ENCODE measurements at places on chromosomes 2 and 18.
A peak's percentile ranks its signal among the peaks of the same experiment; 100 is the strongest.

DNA sequence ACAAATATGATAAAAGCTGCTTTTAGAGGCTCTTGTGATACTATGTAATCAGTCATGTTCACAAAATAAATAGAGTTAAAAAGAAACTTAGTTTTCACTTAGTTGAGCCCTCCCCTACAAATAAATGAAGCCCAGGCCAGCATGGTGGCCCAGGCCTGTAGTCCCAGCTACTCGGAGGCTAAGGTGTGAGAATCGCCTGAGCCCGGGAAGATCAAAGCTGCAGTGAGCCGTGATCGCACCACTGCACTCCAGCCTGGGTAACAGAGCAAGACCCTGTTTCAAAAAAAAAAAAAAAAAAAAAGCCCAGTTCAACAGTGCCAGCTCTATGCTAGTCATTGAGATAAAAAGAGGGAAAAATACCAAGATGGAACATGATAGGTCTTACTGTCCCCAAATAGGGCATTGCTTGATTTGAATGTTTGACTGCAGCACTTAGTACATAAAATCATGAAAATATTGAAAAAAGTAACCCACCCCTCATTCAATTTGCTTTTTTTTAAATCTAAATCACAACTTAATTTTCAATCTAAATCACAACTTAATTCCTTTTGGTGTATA, 1.5 kb downstream of the ASNSD1 start:
- no peak for DNase-seq

GRCh38 chr2:205500951-205501350, 181.3 kb upstream of the NRP2 start:
- DNase-seq = no peak

DNA sequence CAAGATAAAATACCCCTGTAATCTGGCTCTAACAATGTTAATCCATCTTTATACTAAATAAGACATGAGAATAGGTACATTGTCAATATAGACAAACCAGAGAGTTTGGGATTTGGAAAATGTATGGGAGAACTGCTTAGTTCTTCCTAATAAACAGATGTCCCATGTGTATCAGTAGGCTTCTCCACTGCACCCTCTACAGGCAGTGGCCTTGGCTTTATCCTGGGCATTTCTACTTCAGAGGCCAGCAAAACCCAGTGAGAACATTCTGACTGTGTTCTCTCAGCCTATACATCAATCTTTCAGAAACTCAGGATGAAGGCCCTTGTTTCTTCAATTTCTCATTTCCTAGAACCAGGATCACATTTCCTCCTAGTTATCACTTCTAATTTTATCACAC, 1167.5 kb upstream of the ACVR2A start:
- no peak for DNase-seq

GRCh38 chr2:120878970-120879369, 143.3 kb downstream of the GLI2 start:
- DNase-seq = peak; percentile 58

DNA sequence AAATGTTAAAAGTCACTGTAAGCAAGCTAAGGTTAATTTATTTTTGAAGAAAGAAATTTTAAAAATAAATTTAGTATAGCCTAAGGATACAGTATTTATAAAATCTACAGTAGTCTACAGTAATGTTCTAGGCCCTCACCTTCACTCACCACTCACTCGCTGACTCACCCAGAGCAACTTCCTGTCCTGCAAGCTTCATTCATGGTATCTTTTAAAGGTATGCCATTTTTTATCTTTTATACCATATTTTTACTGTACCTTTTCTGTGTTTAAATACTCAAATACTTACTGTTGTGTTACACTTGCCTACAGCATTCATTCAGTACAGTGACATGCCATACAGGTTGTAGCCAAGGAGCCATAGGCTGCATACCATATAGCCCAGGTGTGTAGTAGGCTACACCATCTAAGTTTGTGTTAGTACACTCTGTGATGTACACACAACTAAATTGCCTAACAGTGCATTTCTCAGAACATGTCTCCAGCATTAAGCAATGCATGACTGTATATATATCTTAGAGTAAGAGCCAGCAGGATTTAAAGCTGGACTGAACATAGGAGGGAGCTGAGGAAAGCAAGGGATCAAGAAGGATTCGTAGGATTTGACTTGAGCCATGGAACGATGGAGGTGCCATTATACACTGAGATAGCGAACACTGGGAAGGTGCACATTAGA, 83.1 kb upstream of the KLF7 start:
- no peak for DNase-seq

- no peak for DNase-seq
These were observed 8.9 kb downstream of the EPC2 start for GRCh38 chr2:148653437-148653836.

DNA sequence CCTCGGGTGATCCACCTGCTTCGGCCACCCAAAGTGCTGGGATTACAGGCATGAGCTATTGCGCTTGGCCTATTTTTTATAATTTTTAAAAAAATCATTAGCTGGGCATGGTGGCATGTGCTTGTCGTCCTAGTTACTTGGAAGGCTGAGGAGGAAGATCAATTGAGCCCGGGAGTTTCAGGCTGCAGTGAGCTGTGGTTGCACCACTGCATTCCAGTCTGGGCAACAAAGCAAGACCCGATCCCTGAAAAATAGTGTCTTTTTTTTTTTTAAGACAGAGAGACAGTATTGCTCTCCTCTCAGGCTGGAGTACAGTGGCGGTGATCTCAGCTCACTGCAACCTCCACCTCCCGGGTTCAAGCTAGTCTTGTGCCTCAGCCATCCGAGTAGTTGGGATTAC, 4.8 kb downstream of the SSB start:
- no peak for DNase-seq

- DNase-seq = no peak
These were observed 510.3 kb upstream of the SETBP1 start for GRCh38 chr18:44170208-44170880.

DNA sequence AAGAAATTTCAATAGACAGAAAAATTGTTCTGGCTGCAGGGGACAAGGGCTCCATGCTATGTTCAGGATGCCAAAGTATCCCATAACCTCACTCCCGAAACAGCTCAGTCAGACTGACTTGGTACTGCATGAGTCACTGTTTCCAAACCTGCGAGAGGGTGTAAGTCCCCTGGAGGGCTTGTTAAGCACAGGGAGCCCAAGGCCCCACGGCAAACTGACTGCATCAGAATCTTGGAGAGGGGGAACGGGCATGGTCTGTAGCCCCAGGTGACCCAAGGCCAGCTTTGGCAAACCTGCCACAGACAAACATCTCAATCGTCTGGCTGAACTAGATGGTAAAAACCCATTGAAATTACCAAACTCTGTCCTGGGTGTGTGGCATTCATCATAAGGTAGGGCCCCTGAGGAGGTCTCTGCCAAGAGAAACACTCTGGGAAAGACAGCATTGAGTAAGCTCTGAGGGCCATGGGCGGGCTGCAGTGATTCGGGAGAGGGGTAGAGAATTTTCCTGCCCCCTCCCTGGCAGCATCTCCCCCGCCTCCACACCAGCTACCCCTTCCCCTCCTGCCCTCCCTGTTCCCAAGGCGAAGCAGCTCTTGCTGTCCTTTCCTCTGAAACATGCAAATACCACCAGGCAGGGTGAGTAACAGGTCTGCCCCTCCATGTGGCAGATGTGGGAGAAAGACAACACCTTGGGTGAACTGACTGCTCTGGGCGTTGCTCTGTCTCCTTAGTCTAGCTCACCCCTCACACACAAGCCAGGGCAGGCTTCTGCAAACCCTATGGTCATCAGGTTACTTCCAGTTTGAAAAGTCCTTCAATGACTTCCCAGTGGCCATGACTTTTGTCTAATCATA, 274.7 kb upstream of the SIX2 start:
- DNase-seq = no peak

GRCh38 chr2:65562890-65563289, 130.5 kb upstream of the SPRED2 start:
- DNase-seq = no peak

GRCh38 chr2:42897358-42897757, 105.0 kb upstream of the HAAO start:
- DNase-seq = no peak

- no peak for DNase-seq
These were observed 203.3 kb downstream of the EN1 start for GRCh38 chr2:118644190-118644589.

GRCh38 chr2:238484522-238485452, 58.1 kb downstream of the ASB1 start:
- DNase-seq = no peak

DNA sequence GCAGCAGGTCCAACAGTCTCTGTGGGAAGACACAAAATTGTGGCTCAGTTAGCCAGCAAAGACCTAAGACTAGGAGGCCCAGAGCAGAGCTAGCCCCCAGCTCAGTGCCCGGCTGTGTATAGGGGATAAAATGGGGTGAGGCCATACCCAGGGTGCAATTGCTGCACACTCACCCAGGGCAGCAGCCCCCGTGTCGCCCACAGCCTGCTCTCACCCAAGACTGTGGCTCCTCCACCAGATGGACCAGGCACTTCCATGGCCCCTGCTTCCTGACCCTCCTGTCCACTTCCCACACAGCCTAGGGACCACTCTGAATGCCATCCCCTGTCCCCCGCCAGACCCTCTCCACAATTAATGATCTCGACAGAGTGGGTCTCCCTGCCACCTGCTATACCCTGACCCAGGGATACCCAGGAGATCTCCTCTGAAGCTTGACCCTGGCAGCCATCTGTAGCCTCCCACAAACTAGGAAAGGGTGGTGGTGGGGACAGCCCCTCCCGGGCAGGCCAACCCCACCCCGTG, 85.7 kb downstream of the HS1BP3 start:
- DNase-seq = no peak

- DNase-seq = no peak
These were observed 82.6 kb upstream of the TANK start for GRCh38 chr2:161077367-161078210.

- DNase-seq = no peak
These were observed 18.6 kb upstream of the TXNDC2 start for GRCh38 chr18:9867071-9867594.

GRCh38 chr2:68352651-68353391, 12.3 kb upstream of the PLEK start:
- no peak for DNase-seq

DNA sequence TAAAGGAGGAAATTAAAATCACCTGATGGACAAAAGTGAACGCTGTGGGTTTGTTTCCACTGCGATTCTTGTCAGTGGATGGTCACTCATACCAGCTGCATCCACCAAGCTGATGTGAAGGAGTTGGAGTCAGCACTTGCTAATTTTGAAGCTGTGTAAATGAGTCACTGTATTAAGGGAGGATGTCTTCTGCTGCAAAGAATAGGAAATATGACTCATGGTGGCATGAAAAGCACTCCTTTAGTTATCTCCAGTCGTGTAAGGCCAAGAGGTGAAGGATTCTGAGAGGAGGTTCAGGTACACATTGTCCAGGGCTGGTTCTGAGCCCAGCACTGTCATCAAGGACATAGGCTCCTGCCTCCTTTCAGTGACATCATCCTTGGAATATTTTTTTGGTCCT, 71.7 kb upstream of the SKOR2 start:
- no peak for DNase-seq

- DNase-seq = no peak
These were observed 12.2 kb downstream of the STK25 start for GRCh38 chr2:241496003-241496707.

DNA sequence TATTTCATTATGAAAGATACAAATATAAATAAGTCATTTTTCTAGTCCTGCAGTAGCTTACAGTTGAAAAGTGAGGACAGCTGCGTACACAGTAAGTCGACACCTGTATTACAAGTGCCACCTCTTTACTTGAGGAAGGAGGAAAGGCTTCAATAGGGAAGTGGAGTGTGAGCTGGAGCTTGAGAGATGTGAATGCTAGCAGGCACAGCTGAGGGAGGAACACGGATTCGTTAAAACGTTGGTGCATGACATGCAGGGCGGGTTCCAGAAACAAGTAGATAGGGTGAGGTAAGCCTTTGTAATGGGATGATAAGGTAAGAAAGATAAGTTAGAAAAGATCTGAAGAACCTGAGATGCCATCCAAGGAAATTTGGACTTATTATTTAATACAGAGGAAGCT, 98.1 kb upstream of the CSRNP3 start:
- peak; percentile 86 for DNase-seq

GRCh38 chr2:60699617-60700016, 56.5 kb upstream of the PAPOLG start:
- no peak for DNase-seq

DNA sequence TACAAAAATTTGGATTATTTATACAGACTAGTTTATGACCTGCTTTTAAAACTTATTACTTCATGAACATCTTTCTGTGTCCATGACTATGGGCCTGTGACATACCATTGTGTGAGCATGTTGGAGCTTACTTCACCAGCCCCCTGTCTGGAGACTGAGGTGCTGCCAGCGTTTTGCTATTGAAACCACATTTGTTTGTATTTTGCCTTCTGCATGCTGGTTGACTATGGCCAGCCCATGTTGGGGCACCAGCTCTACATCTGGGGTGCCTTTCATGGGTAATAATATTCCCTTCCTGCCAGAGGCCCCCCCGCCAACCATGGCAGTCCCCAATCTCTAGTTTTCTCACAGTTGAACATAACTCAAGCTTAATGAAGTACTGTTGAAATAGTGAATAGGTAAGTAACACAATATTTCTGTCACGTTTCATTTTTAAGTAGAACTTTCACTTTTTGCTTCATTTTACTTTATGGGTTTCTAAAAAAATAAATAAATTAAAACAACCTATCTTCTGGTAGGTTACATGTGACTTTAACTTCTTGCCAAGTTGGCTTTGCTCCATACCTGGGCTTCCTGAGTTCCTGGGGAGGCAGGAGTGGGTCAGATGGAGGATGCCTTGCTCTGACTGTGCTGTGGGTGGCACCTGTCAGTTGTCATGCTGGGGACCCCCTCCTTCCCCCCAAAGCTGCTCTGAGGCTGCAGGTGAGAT, 63.9 kb downstream of the DGKD start:
- DNase-seq = no peak

DNA sequence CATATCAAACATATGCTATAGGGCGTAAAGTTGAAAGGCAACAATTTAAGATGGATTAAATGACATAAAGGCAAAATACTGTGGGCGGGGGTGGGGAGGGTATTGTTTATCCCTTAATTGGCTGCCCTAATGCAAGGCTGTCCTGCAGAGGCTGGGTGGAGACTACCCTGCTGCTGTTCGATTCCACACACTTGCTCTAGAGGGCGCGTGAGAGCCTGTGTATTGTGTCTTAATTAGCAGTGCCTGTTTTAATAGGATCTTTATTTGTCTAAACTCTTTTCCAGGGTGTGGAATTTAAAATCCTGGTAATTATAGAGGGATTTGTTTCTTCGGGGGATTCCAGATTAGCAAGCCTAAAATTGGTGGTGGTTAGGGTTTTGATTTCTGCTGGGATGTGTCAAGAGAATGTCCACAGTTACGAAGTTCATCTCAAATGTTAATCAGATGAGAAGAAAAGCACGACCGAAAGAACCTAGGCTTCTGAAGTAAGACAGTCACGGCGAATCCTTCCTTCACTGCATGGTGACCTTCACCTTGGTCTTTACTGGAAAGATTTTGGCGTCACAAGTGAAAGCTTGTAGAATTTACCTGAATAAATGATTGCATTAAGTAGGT, 103.5 kb upstream of the MAP3K20 start:
- no peak for DNase-seq

GRCh38 chr2:60478660-60479059, 74.8 kb downstream of the BCL11A start:
- no peak for DNase-seq

GRCh38 chr2:170823088-170823897, 6.6 kb downstream of the GAD1 start:
- no peak for DNase-seq

GRCh38 chr2:230980468-230980867, 15.5 kb upstream of the SPATA3 start:
- no peak for DNase-seq
